NCI-H460 (cell line): ENCODE measurements at places on chromosomes 4 and X.

DNA sequence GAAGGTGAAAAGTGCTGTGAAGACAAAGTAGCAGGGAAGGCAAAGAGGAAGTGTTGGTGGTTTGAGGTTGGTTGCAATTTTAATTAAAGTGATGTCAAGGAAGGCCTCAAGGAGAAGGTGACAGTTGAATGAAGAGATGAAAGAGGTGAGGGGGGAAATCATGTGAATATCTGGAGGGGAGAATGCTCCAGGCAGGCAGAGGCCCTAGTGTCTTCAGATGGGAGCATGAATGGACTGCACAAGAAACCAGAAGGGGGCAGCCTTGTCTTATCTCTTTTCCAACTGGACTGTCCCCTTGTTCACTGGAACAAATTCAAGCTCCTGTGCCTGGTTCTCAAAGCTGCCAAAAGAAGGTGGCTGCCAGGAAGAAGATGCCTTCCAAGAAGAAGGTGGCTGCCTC is 68.4 kb downstream of the MAOB start:
- no peak for DNase-seq

GRCh38 chr4:116724249-116724648 is 361.1 kb downstream of the TRAM1L1 start:
- DNase-seq: no peak

GRCh38 chrX:109312757-109313156 is 169.1 kb downstream of the GUCY2F start:
- no peak for DNase-seq

- peak; percentile 73 for DNase-seq
Observed at GRCh38 chrX:108036298-108036973, 8.4 kb upstream of the VSIG1 start.

- no peak for DNase-seq
Observed at GRCh38 chr4:69589884-69590283, 49.6 kb downstream of the UGT2A2 start.

GRCh38 chr4:46804781-46805413 is 104.1 kb downstream of the COX7B2 start:
- DNase-seq: no peak

GRCh38 chr4:80183250-80184052 is 13.9 kb upstream of the PRDM8 start:
- no peak for DNase-seq

GRCh38 chr4:115228851-115229250 is 115.4 kb upstream of the NDST4 start:
- DNase-seq: no peak

- no peak for DNase-seq
Observed at GRCh38 chrX:30533266-30533665, 44.3 kb downstream of the TASL start.

- no peak for DNase-seq
Observed at GRCh38 chrX:31981546-31982062, 909.8 kb upstream of the FTHL17 start.

- no peak for DNase-seq
Observed at GRCh38 chrX:106178826-106179225, 10.7 kb downstream of the PWWP3B start.

DNA sequence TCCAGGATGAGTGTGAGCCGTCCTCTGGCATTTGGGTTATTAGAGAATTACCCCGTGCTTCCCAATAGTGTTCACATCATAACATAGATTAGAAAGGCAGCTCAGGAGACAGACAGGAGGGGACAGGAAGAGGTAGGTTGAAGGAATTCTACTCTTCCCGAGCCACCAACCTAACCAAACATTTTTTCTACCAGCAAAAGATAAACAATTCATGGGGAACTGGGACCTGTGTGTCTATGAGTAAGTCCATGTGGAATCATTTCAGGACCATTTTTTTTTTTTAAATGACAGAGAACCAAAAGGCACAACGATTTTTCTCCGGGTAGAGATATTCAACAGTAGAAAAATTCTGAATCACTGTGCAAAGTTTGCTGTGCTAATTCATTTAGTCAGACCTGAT is 174.2 kb upstream of the ETNPPL start:
- no peak for DNase-seq

DNA sequence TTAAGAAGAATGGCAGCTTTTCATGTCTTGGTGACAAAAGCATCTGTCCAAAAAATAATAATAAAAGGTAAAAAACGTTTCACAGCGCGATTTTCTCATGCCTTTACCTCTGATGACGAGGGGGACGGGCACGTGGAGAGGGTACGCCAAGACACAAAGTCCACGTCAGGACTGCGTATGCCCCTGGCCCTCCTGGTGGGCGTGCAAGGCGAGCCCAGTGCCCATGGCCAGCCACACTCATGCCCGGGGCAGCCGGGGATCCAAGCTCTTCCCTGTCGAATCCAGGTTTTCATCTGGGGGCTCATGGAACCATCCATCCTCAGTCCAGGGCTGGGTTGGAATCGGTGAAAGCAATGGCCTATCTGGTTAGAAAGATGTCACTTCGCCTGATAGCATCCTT is 176.6 kb downstream of the AFAP1 start:
- DNase-seq: no peak

DNA sequence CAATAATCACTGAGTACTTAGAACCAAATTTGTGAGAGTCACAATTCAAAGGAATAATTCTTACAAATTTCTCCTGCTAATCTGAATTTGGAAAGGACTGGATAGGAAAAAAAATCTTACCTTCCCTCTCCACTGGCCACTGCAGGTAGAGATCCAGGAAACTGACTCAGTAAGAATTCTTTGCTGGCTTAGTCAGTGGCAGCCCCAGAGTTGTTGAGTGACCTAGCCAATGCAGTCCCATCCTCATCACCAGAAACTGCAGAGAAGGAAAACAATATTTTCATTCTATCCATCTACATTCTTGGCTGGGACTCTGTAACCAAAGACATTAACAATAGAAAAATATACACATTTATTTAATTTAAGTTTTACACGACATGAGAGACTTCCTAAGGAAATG is 572.0 kb downstream of the ADGRL3 start:
- DNase-seq: no peak

- DNase-seq: no peak
Observed at GRCh38 chr4:113505044-113505443, 256.5 kb downstream of the CAMK2D start.

DNA sequence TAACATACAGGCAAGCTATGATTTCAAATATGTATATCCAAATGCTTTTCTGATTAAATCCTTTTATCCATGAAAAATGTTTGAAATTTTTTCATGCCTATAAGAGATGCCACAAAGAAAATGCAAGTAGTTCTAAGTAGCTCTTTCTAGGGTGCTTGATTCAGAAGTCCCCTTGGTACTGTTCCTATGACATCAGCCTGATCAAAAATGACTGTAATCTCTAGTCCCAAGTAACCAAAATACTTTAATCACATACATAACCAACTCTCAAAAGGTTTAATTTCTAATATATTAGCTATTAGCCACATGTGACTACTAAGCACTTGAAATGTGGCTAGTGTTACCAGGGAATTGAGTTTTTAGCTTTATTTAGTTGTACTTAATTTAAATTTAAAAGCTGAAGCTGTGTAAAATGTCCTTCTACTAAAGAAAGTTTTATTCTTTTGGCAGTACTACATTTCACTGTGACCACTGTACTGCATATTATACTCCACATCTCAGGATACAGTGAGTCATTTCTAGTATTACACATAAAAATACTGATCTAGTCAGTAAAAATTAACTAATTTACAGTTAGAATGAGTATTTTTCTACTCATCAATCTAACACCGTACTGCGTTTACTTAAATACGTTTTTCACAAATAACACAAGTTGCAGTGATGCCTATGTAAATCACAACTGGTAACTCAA is 33.9 kb downstream of the FBXW7 start:
- no peak for DNase-seq

GRCh38 chr4:78764498-78764961 is 11.6 kb upstream of the BMP2K start:
- DNase-seq: no peak

DNA sequence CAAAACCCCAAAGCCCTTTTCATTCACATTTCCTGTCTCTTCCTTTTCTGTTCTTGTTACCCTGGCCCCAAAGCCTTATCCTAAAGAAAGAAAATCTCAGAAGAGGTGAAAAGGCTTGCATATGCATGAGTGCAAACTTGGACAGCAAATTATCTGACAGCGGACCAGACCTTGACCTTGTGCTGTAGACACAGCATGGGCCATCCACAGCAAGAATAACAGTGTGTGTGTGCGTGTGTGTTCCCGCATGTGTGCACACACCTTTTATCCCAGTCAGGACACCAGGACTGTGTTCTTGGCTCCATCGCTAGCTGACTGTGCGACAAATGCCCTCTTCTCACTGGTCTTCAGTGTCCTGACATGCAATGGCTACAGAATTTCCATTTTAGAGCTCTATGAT is 35.3 kb downstream of the ZBTB49 start:
- no peak for DNase-seq

GRCh38 chr4:31592293-31592692 is 872.1 kb downstream of the PCDH7 start:
- DNase-seq: no peak

DNA sequence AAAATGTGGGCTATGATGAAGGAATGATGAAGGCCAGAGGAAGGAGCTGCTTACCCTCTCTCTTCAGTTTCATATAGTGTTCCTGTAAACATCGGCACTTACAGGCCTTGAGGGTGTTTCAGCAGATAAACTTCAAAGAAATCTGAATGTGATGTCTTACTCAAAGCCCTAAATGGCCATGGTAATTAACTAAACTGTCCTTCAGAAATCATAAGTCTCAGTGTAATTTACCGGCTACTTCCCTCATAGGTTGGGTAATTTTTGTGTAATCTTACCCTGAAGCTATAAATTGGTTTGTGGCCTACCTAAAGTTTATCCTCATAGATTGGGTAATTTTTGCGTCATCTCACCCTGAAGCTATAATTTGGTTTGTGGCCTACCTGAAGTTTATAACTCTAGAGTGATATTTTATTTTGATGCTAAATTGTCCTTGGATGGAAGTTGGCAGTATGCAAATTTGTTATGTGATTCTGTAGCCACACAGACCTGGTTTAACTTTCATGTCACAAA is 2700.3 kb downstream of the ARAP2 start:
- no peak for DNase-seq

- DNase-seq: no peak
Observed at GRCh38 chr4:26074712-26075430, 160.9 kb downstream of the SMIM20 start.

- DNase-seq: no peak
Observed at GRCh38 chrX:16718824-16719333, 533 bp upstream of the SYAP1 start.

DNA sequence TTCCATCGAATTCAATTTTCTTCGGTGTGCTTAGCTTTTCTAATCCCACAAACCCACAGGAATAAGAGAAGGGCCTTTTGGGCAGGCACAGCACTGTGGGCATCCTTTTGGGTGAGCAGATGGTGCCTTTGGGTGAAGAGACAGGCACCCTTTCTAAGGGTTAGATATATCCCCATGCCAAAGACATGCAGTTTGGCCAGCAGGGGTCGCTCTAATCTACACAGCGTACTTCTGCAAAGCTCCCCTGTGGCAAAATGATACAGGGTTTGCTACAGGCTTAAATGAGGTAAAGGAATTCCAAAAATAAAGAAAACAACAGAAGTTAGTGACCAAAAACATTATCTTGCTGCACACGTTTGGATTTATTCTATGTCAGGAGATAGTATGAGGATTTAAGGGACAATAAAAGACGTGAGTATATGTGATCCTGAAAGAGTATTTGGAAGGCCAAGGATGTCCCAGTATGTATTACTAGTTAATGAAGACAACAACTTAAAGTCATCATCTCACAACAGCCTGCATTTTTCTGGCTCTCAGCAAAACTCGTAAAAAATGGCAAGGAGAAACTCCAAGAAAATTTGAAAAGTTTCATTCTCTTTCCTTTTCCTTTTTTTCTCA is 49.5 kb downstream of the PHEX start:
- peak; percentile 55 for DNase-seq

- no peak for DNase-seq
Observed at GRCh38 chrX:106007815-106008214, 30.7 kb downstream of the SERPINA7 start.

DNA sequence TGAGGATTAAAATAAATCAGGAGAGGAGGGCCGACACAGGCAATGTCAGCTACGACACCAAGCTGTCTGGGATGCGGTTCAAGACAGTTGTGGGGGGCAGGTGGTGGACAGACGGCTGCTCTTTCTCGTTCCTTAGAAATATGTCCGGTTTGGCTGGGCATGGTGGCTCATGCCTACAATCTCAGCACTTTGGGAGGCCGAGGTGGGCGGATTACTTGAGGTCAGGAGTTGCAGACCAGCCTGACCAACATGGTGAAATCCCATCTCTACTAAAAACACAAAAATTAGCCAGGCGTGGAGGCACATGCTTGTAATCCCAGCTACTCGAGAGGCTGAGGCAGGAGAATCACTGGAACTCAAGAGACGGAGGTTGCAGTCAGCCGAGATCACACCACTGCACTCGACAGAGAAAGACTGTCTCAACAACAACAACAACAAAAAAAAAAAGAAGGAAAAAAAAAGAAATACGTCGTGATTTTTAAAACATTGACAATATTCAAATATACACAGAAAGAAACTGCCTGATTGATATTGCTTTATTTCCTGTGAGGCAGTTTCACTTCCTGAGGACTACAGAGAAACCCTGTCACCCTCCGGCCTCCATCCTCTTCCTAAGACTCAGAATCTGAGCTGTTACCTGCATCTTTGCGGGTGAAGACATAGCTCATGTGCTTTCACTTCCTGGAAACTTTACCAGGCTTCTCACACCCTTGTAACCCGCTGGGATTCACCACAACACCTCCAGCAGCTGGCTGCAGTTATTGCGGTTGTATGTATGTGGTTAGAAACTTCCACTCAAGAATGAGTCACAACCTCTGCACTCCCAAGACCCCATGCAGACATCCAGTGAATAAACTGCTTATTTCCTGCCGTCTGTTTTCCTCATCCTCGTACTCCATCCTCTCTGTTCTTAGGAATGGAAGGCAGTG is 63.8 kb upstream of the STS start:
- DNase-seq: no peak

DNA sequence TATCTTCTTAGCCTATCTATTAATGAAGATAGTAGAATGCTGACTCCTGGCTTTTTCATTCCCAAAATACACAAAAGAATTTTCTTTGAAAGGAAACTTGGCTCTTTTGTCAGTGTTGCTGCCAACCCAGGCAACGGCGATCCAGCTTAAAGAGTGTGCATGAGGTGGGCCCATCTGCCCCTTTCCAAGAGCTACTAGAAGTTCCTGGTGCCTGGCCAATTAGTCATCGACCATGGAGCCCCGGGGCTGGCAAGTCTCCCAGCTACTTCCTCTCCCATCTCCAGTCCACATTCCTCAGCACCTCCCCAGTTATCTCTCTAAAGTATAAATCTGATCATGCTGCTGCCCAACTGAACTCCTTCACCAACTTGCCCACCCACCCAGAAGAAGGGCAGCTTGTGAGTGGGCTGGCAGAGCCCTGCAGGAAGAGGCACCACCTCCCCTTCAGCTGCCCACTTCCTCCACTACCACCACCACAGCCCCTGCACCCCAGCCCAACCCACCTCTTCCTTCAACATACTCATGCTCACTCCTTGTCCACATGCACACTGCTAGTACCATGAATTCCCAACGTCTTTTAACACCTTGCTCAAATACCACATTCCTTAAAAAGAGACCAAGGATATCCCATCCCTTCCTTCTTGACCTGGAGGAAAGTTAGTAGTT is 158.2 kb upstream of the MAP3K15 start:
- peak; percentile 86 for DNase-seq
